Type B pancreatic cell (in vitro differentiated cells): ENCODE measurements at places on chromosomes 4 and X.

DNA sequence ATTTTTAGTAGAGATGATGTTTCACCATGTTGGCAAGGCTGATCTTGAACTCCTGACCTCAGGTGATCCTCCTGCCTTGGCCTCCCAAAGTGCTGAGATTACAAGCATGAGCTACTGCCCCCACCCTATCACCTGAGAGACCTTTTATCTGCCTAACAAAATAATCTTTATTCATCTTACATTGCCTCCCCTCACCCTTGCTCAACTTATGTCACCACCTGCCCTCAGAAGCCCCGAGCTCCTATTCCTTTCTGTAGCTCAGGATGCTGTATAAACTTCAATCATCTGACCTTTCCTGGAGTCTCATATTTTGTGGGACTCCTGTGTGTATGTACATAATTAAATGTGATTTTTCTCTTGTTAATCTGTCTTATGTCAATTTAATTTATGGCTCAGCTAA, 29.7 kb upstream of the ENPP6 start:
- no peak for DNase-seq

- no peak for DNase-seq
Measured at GRCh38 chr4:70559211-70559830, 32.7 kb upstream of the AMBN start.

- no peak for DNase-seq
Measured at GRCh38 chrX:21962361-21962760, 21.9 kb downstream of the SMS start.

GRCh38 chr4:160319868-160320260, 1217.0 kb downstream of the RAPGEF2 start:
- no peak for DNase-seq

DNA sequence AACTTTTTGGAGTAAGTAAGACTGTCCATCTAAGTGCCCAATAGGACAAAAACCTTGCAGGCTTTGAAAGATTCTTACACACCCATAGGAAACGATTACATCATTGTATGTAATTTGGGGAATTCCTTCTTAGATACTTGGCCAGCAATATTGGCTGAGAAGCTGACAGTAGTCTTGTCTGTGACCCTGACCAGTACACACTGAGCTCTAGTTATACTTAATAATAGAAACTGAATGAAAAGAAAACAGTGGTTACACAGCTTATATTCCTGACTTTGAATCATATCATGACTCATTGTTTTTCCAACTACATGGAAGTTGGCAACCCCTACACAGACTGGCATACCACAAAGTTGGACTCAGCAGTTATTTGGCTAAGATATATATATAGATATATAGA, 7.1 kb upstream of the TLR2 start:
- DNase-seq: no peak

GRCh38 chrX:94401426-94401825, 727.4 kb downstream of the FAM133A start:
- DNase-seq: no peak

GRCh38 chr4:18021470-18021719, 160 bp downstream of the LCORL start:
- no peak for DNase-seq

GRCh38 chr4:168955674-168956073, 54.4 kb downstream of the CBR4 start:
- DNase-seq: no peak

DNA sequence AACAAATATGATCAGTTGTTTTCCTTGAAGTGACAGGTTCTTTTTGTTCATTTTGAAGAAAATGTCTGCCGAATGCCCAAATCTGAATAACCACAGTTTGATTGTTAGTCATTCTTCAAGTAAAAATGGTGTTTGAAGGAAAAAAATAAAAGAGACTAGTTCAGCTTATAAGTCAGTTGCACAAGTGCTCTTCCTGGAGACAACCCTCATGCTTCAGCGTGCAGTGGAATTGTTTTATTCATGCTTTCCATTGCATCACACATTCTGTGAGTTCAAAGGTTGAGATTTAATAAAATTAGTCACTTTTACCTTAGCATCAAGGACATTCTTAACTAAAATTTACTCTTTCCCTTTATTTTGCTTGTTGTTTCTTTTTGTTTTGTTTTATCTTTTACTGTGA, 404.9 kb downstream of the ZNF674 start:
- DNase-seq: no peak

DNA sequence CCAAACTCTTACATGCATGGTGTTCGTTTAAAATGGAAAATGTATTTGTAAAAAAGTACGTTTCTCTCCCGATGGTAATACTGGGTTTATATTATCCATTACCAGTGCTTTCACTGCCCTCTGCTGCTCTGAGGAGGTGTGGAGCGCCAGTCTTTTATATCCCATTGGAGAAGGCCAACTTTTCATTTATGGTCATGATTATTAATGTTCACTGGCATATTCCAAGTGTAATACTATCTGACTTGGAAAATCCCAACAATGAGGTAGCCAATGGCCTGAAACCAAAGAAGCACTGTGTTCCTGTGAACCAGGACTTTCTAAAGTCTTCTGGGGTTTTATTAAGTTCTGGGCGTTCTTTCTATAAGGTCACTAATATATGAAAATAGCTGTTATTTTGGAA, 80.7 kb downstream of the SYNPO2 start:
- no peak for DNase-seq

DNA sequence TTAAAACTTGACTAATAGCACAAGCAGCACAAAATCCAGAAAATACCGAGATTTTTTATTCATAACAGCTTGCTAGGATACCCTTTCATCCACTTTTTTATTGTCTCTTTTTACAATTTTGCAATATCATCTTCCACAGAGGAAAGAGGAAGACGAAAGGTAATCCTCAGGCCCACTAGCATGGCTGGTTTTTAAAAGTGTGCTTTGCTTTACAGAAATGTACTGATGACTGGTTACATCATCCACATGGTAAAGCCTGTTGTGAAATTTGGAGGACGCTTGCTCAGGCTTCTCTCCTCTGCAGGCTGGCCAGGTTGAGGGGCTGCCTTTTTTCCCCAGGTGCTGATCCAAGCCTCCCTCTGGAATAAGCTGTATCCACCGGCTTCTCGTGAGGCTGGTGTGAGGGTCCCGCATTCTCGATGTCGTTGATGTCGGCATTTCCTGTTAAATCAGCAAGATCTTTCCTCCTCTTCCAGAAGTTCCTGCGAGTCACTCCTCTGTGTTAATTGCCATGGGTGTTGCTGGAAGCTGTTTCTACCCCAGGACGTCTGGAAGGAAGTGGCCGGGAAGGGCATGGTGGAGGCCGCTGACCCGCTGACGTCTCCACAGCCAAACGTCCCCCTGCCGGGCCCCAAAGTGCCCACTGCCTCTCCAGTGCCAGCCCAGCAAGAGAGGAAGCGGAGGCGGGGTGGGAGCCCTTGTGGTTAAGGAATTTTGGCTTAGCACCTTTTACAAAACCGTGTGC, 5.8 kb upstream of the DGKQ start:
- no peak for DNase-seq

- no peak for DNase-seq
Measured at GRCh38 chr4:182832352-182833120, 84.7 kb downstream of the DCTD start.

- DNase-seq: no peak
Measured at GRCh38 chrX:2654436-2655340, 36.4 kb upstream of the CD99 start.

- no peak for DNase-seq
Measured at GRCh38 chrX:107851215-107851614, 25.5 kb downstream of the MID2 start.

- DNase-seq: no peak
Measured at GRCh38 chrX:49925176-49925575, 2.8 kb downstream of the CLCN5 start.

DNA sequence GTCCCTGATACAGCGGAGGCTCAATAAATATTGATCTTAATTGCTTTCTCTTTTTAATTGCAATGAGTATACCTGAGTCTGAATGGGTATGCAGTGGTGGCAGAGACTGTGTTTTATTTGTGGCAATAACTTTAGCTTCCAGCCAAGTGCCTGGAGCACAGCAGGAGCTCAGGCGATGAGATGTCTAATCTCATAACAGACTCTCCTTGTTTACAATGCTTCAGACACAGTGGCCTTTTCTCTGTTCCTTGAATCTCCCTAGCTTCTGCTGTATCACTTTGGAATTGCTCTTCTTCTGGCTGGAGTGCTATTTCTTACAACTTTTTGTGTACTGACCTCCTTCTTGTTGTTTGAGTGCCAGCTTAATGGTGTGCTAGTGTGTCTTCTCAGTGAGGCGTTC, 91.5 kb upstream of the UNC5C start:
- no peak for DNase-seq

DNA sequence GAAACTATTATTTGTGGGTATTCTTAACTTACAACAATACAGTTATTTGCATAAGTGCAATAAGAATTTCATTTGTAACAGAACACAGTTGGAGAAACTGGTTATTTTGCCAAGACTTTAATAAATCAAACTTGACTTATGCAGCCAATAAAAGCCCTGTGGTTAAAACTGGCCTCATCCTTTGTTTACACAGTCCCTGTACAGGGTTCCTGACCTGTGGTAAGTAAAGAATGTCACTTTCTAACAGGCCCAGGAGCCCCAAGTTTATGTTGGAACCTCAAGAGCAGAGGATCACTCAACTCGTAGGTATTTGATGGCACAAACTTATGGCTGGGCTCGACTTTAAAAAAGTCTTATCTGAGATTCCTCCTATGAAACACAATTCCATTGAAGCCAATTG, 88.6 kb upstream of the PTCHD1 start:
- DNase-seq: no peak

GRCh38 chrX:153900831-153901752, 3.4 kb upstream of the AVPR2 start:
- DNase-seq: no peak

- no peak for DNase-seq
Measured at GRCh38 chrX:74178536-74178935, 125.4 kb upstream of the ZCCHC13 start.

GRCh38 chr4:12875640-12876243, 608.4 kb downstream of the RAB28 start:
- no peak for DNase-seq

- DNase-seq: no peak
Measured at GRCh38 chrX:101359966-101360365, 11.4 kb upstream of the TIMM8A start.

DNA sequence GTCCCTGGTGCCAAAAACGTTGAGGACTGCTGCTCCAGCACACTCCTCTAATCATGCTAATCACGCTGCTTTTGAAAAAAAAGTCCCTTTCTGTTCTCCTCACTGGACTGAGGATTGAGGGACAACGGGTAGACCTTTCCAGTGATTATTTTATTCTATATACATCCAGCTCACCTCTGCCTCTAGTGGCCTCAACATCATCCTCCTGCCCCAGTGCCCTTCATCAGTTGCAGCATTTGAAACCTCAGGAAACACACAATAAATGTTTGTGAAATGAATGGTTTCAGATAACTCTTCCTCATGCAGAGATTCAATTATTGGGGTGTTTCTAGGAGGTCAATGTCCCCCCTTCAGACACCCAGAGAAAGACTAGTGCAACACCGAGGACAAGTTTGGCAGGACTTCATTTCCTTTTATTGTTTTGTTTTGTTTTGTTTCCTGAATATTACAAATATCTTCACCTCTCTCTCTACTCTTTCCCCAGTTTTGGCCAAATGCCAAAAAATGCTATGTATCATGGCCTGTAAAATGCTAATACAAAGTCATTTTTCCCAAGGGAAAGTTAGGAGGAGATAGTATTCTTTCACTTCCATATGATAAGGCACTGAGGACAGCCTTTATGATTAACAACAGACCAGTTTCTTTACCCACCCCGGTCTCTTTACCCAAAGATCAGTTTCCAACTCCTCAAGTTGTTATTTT, 460.1 kb upstream of the SLIT2 start:
- no peak for DNase-seq

DNA sequence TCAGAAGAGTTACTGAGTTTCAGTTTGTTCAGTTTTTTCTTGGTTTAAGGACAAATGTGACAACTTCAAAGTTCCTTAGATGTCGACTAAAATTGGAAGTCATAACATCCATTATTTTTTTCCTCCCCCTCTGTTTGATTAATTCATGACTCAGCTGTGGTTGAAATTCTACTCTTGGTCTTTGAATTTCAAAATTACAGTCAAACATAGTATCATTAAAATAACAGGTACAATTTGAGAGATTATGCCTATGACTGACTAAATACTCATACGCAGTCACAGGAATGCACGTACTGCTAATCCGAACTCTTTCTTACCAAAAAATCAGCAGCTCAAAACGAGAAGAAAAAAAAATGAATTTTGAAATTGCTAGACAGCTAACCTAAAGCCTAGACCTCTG, 1434.8 kb downstream of the RAPGEF2 start:
- no peak for DNase-seq

DNA sequence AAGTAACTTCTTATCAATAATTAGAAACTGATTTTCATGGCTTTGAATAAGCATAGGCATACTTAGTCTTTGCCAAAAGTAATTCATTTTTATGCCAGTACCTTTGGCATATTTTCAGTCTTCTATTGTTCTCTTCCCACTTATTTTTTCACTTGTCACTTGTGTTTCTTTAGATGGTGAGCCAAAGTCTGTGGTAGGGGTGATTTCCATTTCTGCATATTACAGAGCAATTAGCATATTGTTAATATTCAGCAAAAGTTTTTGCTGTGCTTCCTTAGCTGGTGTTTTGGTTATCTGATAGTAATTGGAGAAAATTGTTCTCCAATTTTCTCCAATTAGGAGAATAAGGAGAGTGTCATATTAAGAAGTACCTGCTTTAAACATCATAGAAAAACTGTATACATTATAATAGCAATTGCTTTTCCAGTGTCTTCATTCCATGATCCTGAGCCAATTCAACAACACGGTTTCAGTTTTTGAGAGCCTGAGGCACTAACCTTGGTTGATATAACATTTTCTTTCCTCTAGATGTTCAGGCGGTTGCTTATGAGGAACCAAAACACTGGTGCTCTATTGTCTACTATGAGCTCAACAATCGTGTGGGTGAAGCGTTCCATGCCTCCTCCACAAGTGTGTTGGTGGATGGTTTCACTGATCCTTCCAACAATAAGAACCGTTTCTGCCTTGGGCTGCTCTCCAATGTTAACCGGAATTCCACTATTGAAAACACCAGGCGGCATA, 64.7 kb downstream of the SMAD1 start:
- no peak for DNase-seq

GRCh38 chr4:137387924-137388323, 144.4 kb downstream of the PCDH18 start:
- no peak for DNase-seq

- no peak for DNase-seq
Measured at GRCh38 chr4:79197275-79198009, 128.4 kb downstream of the NAA11 start.

- DNase-seq: peak; percentile 69
Measured at GRCh38 chrX:120244735-120245498, 5.7 kb upstream of the ZBTB33 start.
